ENCODE measurements at places on chromosomes 6 and 20.

DNA sequence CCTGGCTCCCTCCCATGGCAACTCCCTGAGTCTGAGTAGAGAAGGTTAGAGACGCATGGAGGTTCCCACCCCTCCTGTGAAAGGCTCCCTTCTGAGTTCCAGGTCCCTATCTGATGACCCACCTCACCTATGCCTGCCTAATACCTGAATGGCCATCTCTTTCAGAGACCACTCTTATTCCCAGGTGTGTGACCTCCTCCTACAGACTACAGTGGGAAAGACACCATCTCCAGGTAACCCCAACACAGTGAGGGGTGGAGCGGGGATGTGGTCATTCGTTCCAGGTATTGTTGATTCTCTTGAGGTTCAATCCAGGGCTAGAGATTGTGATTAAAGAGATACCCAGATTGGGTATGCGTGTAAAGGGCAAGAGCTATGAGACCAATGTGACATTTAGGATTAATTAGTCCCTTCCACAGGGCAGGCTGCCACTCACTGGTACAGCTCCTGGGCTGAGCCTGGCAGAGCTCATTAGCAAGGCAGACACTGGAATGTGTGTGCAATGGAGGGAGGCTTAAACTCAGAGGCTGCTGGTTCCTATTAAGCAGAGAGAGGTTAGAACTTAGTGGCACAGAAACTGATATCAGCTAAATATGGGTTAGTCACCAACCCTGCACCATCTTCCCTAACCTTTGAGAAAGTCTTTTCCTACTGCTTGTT is 46.5 kb upstream of the IER3 start:
- peak; percentile 74 for DNase-seq

DNA sequence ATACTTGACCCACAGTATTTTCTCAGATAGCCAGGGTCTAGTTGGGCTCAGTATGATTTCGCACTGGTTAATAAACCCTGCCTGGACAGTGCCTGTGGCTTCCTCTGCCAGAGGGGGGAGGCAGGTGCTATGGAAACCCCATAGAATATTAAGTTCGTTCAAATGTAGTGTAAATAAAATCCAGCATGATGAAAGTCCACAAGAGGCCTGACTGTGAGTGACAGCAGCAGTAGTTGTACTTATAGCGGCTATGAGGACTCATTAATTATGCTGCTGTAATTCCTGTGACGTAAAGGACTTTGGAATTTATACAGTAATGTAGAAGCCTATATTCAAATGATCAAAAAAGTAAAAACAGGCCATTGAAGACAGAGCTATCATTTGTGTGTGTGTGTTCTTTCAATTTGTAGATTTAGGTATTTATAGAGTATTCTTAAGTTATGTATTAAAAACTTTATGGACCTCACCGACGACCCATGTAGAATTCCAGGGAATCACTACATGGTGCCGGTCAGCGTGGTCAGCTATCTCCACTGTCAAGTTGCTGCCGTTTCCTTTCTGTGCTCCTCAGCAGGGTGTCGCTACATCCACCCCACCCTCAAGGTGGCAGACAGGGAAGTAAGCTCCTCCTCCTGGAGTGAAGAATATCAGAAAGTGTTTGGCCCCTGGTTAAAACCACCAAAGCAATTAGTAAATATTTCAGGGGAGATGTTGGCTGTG is 10.0 kb downstream of the PYGB start:
- no peak for DNase-seq

DNA sequence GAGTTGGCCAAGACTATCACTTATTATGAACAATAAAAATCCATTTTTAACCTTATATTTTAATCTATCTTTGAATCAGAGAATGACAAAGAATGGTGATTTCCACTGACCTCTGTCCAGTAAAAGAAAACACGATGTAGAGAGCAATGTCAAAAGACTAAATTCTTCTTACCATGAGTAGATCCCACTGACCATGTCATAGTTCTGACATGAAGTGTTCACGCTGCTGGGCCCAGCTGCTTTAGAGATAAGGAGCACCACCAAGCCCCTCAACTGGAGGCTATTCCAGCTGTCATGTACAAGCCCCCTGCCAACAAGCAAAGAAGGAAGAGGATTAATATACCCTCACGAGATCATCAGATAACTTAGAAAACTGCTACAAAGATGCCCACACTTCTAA is 125.3 kb downstream of the PDSS2 start:
- no peak for DNase-seq

GRCh38 chr6:35080821-35081425 is 60.2 kb downstream of the TCP11 start:
- DNase-seq = no peak

GRCh38 chr6:38194589-38194988 is 375.1 kb downstream of the ZFAND3 start:
- no peak for DNase-seq

DNA sequence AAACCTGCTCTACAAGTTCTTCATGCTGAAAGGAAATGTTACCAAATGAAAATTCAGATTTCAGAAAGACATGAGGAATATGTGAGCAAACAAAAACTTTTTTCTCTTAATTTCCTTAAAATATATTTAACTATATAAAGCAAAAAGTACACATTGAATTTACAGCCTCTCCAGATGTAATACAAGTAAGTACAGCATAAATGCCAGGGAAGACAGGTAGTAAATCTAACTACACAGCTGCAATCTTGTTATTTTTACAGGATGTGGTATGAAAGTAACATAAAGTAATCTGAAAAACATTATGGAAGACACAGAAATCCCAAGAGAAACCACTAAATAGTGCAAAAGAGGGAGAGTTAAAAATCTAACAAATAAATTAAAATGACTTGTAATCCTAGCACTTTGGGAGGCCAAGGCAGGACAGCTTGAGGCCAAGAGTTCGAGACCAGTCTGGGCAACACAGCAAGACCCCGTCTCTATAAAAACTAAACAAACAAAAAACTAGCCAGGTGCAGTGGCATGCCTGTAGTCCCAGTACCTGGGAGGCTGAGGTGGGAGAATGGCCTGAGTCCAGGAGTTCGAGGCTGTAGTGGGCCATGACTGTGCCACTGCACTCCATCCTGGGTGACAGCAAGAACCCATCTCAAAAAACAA is 50.7 kb downstream of the FAM8A1 start:
- DNase-seq = no peak

GRCh38 chr20:1897965-1898464 is 2.8 kb downstream of the SIRPA start:
- no peak for DNase-seq

DNA sequence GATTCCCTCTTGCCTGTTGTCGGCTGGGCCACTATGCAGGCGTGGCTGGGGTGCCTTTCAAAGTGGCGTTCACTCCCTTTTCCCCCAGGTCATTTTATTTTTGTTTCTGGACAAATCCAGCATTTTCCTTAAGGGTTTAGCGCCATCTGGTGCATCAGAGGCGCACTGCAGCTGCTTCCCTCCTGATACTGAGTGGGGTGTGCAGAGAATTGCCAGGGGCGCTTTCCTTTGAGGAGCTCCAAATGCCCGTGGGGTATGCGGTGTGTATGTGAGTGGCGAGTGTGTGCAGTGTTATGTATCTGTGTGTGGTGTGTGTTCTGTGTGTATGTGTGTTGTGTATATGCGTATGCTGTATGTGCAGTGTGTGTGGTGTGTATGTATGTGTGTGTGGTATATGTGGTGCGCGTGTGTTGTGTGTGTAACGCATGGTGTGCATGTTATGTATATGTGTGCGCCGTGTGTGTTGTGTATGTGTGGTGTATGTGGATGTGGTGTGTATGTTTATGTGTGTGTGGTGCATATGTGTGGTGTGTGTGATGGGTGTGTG is 100.1 kb upstream of the AGPAT4 start:
- DNase-seq = peak; percentile 82

DNA sequence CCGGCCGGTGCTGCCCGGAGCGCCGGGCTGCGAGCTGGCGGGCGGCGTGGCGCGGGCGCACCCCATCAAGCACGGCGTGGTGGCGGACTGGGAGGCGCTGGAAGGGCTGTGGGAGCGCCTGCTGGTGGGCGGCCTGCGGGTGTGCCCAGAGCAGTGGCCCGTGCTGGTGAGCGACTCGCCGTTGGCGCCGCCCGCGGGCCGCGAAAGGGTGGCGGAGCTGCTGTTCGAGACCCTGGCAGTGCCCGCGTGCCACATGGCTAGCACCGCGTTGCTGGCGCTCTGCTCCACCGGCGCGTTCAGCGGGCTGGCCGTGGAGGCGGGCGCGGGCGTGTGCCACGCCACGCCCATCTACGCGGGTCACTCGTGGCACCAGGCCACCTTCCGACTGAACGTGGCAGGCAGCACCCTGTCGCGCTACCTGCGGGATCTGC is 517 bp downstream of the ACTL10 start:
- no peak for DNase-seq

- DNase-seq = peak; percentile 41
These were observed 35.6 kb upstream of the TRAM2 start for GRCh38 chr6:52612336-52613054.

- DNase-seq = no peak
These were observed 481.2 kb downstream of the HAO1 start for GRCh38 chr20:7459083-7459482.

GRCh38 chr6:81451787-81452186 is 300.7 kb downstream of the TENT5A start:
- DNase-seq = peak; percentile 53

DNA sequence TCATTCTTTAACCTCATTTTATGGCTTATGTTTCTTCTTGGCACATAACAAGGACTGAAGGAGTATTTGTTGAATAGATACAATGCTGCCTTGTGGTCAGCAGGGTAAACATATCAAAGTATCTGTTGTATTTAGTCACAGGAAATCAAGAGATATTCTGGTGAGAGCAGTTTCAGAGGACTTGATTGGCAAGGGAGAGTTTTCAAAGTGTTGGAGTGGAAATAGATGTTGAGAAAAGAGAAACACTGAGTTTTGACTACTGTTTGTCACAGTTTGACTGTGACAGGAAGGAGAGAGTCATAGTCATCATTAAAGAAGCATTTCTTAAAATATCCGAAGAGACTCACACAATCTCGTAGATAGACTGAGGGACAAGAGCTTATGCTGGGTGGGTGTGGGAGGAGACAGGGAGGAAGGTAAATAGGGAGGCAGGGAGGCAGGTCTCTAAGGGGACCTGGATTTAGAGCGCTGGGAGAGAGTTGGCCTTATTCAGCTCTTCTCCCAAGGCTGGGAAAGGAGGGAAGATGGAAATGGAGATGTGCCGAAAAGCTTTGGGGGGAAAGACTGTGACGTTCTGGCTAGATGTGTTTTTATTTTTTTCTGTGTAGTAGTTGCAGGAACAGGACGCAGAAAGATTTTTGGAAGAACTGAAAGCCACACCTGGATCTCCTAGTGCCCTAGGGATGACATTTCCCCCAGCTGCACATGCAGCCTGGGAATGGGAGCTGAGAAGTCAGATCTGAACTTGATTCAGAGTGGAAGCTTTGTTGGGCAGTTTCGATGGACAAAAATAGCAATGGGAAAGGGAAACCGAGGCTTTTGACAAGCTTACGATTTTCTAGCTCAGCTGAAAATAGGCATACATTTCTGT is 65.0 kb upstream of the IFNGR1 start:
- peak; percentile 48 for DNase-seq

DNA sequence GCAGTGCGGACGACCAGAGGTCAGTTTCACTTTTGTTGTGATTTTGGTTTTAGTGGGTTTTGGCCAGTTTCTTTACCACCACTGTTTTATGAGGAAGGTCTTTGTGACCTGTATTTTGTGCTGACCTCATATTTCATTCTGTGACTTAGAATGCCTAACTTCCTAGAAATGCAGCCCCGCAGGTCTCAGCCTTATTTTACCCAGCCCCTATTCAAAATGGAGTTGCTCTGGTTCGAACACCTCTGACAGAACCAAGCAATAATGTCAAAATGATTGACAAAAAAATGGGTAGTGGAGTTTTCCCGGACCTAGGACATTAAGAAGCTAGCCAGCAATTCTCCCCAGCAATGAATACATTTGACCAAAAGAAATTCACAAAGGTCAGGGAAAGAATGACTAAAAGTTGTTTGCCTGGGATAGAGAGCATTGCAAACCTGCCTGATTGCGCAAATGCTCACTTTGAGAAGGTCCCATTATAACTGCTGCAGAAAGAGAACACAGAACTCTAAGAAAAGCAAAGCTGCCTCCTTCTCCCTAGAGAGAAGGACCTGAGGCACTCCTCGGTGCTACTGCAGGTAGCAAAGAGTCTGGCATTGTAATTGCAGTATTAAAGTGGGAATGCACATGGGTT is 288.8 kb downstream of the ADGB start:
- DNase-seq = no peak

- no peak for DNase-seq
These were observed 86.4 kb upstream of the PRND start for GRCh38 chr20:4635342-4635741.

DNA sequence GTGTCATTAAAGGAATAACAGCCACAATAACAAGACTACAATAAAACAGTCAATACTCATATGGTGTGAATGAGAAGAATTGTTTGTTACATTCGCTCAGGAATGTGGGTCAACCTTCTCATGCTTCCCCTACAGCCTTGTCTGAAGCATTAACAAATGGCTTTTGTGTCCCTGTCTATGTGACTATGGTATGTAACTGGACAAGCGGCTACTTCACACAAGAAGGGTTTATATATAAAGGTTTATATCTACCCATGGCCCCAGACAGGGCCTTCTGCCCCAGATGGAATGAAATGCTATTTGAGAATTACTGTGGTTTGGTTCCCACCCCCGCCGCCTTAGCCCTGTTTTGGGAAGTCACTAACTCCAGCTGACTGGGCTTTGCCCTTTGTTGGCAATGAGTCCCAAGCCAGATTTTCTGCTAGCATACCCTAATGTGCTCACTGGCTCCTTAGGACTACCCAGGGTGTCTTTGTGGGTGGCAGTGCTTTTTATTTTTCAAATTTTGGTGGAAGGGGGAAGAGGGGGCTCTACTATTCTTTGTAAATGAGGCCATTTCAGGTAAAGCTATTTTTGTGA is 39.4 kb downstream of the TFAP2A start:
- no peak for DNase-seq

DNA sequence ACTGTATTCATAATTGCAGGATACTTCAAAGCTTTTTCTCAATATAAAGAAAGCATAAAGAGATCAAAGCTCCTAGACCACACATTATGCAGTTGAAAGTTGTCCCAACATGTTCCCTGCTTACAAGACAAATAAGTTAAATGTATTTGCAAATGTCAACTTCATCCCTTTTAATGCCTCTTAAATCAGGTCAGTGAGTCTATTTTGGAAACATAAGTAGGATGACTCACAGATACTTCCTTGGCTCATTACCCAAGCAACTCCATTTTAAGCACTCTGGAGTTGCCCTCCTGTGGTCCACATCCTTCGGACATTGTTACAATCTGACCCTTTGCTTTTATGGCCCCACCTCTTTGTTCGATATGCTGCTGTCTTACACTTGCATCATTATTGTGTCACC is 162.0 kb downstream of the FAXC start:
- no peak for DNase-seq

- no peak for DNase-seq
These were observed 22.2 kb upstream of the MRPS18A start for GRCh38 chr6:43709654-43710303.

DNA sequence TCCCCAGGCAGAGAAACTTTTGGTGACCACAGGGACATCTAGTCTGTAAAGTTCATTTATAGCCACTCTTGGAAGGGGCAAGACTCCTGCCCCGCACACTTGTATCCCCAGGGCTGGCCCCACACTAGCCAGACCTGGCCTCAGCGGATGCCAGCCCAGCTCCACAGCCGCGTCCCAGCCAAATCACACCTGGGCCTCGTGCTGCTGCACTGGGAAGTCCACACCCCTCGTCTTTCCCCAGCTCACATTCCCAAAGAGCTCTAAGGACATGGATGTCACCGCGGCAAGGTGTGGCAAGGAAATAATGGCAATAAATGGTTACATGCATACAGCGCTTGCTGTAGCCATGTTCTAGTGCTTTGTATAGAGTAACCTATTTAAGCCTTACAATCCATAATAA is 8.6 kb downstream of the IP6K3 start:
- DNase-seq = no peak

GRCh38 chr6:131955876-131956275 is 4.7 kb upstream of the CCN2 start:
- DNase-seq = no peak

All from HT-29 (cell line).